ENCODE measurements at places on chromosomes 2 and 18.

DNA sequence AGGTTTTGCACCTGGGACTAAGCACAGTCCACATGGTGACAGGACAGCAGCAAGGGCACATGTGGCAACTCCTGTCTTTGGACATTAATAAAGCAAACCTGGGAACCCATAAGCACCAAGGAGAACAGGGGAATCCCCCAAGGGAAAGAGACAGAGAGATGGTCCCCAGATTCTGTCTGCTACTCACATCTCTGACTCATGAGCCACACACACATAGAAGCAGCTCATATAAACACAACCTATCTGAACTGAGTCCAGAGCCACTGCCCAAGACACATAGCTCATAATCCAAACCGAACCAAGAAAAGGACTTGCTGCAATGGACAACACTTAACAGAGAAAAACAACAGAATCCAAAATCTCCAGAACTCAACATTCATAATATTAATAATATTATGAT, 82.5 kb downstream of the OSBPL1A start:
- no peak for DNase-seq

GRCh38 chr2:200068642-200069041, 113.3 kb downstream of the MAIP1 start:
- no peak for DNase-seq

DNA sequence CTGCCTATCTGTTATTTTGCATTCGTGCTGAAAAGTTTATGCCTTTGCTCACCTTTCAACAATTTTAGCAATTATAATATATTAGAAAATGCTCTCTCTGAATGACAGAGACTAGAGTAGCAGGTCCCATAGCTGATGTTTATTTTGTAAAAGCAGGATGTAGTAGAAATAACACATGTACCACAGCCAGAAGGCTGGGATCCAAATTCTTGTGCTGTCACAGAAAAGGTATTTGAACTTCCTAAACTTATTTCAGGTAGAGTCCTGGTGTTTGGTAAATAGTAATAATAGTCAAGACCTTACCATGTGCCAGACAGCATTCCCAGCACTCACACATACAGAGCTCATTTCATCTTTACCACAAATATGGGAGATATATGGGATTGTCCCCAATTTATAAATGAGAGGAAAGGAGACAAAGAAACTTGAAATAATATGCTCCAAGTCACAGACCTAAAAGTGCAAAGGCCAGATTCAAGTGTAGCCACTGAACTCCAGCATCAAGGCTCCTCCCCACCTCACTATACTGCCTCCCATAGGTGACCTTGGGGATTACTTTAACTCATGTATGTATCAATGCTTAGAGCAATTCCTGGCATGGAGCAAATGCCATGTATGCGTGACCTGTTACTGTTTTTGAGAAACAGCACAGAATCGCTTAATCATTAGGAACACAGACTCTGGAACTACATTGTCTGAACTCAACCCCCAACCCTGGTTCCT, 284.7 kb upstream of the RAB12 start:
- DNase-seq, result no peak

- DNase-seq, result no peak
Observed at GRCh38 chr2:176781570-176782217, 430.9 kb upstream of the HNRNPA3 start.

- no peak for DNase-seq
Observed at GRCh38 chr2:74290466-74291217, 52.6 kb downstream of the SLC4A5 start.

DNA sequence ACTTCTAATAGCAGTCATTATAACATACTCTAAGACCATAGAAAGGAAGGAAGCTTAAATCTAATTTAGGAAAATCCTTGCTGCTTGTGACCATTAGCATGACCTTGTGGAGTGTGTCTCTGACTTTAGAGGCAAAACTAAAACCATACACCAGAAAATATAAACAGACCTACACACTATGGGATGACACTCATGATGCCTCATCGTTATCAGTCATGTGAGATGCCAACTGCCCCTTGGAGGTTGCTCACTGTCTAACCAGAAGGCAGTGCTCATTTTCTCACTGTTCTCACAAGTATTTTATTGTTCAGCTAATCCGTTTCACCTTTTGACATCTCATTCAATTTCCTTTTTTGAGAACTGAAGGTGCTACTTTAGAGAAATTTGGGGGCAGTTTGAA, 376.9 kb downstream of the RND3 start:
- DNase-seq, result no peak

GRCh38 chr2:242075168-242075567, 205.6 kb downstream of the RTP5 start:
- DNase-seq, result no peak

- DNase-seq, result peak; percentile 79
Observed at GRCh38 chr2:20561637-20562454, 89.1 kb downstream of the HS1BP3 start.

DNA sequence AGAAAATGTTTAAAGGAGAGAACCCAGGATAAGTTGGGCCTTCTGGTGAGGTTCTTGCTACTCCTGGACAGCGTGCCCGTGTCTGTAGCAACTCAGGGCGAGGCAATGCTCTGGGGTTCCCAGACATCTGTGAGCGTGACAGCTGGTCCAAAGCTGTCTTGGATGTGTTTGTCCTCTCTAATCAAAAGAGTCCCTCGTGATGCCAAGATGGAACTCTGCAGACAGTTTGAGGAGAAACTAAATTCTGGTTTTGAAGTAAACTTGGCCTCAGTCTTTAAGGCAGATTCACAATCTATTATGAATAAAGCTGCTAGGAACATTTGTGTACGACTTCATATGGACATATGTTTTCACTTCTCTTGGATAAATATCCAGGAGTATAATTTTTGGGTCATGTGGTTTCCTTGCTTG, 47.3 kb downstream of the TMEM17 start:
- DNase-seq, result no peak

DNA sequence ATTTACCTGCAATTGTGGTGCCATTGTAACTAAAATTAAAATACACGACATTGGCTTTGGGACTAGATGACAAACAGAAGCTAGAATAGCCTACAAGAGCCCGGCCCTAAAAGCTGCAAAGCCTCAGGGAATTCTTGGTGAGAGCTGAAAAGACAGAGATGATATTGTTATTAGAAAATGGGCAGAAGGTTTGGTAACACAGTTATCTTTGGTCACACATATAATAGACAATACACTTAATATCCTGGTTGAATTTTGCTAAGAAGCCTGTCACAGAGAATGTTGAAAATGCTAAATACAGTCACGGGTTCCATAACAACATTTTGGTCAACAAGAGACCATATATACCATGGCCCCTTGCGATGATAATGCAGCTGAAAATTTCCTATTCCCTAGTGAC, 157.3 kb upstream of the CDH19 start:
- DNase-seq, result no peak

DNA sequence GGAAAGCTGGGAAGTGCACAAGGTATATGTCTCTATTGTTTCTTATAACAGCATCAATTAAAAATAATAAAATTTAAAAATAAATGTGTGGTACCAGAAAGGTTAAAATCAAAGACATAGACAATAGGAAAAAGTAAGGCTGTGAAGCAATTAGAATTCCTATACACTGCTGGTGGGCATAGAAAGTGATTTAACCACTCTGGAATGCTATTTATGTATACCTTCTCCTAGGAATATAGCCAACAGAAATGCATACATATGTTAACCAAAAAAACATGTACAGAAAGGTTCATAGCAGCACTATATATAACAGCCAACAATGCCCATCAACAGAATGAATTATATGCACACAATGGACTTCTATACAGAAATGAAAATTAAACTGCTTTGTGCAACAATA, 43.0 kb downstream of the WDSUB1 start:
- DNase-seq, result no peak
